ENCODE measurements at places on chromosomes 12 and 14. TPM values are rescaled to one million over a fixed set of nuclear protein-coding genes. Genes with fewer than 3 reads are reported as not detected.

GAS2L3 gene
- 47.4 TPM for total RNA-seq

FSCB gene
- not detected for total RNA-seq

DCN gene
- 1.9 TPM for total RNA-seq

OAS2 gene
- 2.7 TPM for total RNA-seq

- H3K4me1 ChIP-seq, result no peaks in the 10 kb centered on the region
- H3K27me3 ChIP-seq, result no peaks in the 10 kb centered on the region
- H3K27ac ChIP-seq, result no peak overlapping the region
These were observed 75.6 kb downstream of the GRIN2B start for GRCh38 chr12:13905794-13906193.
